Diencephalon (tissue), 1 donor: ENCODE measurements at places on chromosomes 3 and 15. TPM values are rescaled to one million over a fixed set of nuclear protein-coding genes. Genes with fewer than 3 reads are reported as not detected.

Gene EPHB3
- 20.5 TPM for total RNA-seq

Gene ATP8B4
- 11.1 TPM for total RNA-seq

Gene ZNF860
- total RNA-seq: 6.7 TPM

Gene RPP25
- total RNA-seq: 8.1 TPM

Gene CCR9
- not detected for total RNA-seq

Gene ZPLD1
- 0.46 TPM for total RNA-seq

Gene FYTTD1
- 58.8 TPM for total RNA-seq

Gene GTF2E1
- 21.9 TPM for total RNA-seq

Gene HIGD2B
- not detected for total RNA-seq

Gene LRRN1
- total RNA-seq: 61.1 TPM

Gene ACKR2
- total RNA-seq: 0.46 TPM

Gene UPK1B
- total RNA-seq: not detected

Gene MKRN2OS
- 0.92 TPM for total RNA-seq

Gene EBLN2
- total RNA-seq: 5.3 TPM
